ENCODE measurements at places on chromosomes 4 and X. TPM values are rescaled to one million over a fixed set of nuclear protein-coding genes. Genes with fewer than 3 reads are reported as not detected.

Gene MTTP
- total RNA-seq = not detected

GRCh38 chrX:10011261-10011931, 44.2 kb downstream of the CLDN34 start:
- DNase-seq = no peak

DNA sequence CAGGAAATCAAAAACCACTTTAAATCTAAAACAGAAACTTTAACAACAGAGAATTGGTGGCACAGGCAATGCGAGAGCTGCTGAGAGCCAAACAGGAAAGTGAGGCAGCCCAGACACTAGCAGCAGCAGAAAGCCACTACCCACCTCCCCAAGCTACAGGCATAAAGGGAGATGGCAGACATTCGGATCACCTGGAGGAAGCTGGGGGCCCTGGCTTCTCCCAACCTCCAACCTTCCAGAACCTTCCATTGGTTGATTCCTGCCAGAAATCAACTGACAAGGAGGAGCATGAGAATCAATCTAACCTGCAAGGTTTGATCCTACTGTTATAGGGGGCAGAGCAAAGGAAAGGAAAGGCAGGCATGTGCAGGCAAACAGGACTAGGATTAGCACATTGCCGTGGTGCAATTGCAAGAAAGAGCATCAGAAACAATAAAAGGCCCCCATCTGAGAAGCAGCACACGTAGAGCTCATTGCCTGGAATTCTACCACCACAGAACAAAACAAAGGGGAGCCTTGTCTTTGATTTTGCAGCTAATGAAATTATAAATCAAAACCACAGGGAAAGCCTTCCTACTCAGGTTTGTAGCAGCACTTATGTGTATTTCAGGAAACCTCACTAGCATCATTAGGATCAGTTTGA, 427.3 kb upstream of the RASGEF1B start:
- DNase-seq = no peak

- DNase-seq = no peak
Observed at GRCh38 chrX:74519870-74520269, 94.6 kb downstream of the RLIM start.

- DNase-seq = peak; percentile 63
Observed at GRCh38 chrX:10015723-10016518, 48.8 kb downstream of the CLDN34 start.

DNA sequence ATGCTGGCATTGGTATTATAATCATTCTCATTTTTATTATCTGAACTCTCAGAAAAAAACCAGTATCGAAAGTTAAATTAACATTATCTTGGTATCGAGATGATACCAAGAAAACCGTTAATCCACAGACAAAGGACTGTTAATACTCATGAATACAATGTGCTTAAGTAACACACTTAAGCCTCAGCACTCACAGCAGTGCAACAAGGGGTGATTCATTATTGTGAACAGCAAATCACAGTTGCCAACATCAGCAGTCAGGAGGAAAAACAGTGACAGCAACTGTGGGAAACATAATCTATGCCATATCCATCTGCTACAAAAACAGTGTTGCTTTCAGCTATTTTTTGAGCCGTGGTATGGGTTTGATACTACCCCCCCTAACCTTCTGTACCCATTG, 210.9 kb upstream of the ATOH1 start:
- no peak for DNase-seq

- no peak for DNase-seq
Observed at GRCh38 chrX:16897445-16897844, 27.3 kb upstream of the RBBP7 start.

Gene BLOC1S4
- total RNA-seq = 10.0 TPM

Gene SPATA4
- 0.72 TPM for total RNA-seq

Gene PF4V1
- total RNA-seq = not detected

Gene MID2
- total RNA-seq = 23.6 TPM

Gene CT55
- not detected for total RNA-seq

Gene OPRPN
- total RNA-seq = not detected

DNA sequence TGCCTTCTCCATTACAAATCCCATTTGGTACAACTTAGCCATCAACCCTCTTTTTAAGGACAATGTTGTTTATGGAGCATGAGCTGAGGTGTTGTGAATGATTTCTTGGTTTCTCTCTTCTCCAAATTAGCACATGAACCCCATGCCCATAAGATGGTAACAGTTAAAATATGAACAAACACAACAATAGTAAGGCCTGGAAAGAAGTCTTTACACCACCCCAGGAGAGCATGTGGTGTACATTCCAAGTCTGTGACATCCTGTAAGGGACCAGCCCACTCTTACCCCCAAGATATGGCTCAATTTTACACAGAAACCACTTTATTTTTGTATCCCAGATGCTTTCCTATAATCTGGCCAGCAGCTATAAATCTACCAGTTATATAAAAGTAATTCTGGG, 226.1 kb downstream of the COX18 start:
- DNase-seq = peak; percentile 11

Gene PPBP
- total RNA-seq = 0.36 TPM

DNA sequence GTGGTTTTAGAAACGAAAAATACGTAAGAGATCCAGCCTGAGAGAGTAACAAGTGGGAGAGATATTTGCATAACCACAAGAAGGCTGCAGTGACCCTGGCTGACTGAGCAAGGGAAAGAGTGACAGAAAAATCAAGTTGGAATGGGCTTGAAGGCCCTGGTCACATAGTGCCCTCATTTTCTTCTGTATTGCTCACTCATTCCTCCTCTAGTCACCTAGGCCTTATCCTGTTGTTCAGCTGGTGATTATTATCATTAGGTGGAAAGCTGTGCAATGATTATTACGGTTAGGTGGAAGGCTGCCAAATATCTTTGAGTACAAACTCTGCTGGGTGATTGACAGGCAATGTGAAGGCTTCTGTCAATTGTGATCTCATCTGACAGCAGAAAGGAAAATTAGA, 2384.1 kb downstream of the PCDH7 start:
- DNase-seq = peak; percentile 3

DNA sequence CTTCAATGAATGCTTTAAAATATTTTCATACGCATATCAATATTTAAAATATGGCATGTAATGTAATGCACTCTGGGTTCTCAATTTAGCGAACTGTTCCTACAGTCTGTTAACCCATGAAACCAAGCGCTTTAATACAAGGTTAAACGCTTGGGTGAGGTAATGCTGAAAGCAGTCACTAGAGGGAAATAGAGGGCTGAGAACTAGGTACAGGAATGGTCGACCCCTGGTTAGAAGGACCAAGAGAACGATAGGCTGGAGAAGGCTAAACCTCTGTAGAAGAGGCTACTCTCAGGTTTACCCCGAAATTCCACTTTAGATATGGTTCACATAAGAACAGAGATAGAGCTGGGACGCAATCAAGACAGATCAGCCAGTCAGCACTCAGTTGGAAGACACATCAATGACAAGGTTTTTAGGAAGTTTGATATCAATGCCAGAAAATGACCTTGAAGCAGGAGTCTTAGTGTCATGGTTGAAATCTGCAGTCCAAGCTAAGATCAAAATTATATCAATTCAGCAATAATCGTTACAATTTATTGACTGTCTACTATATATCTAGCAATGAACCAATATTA, 26.9 kb downstream of the ARSJ start:
- no peak for DNase-seq

- DNase-seq = peak; percentile 80
Observed at GRCh38 chrX:103831342-103831802, 685 bp downstream of the RAB9B start.

- DNase-seq = no peak
Observed at GRCh38 chrX:70033348-70034051, 16.2 kb downstream of the AWAT2 start.

Gene GAGE13
- total RNA-seq = not detected

GRCh38 chr4:80125252-80126177, 52.5 kb upstream of the ANTXR2 start:
- DNase-seq = no peak
